GM12892 (cell line): ENCODE measurements at places on chromosomes 12 and 14.

GRCh38 chr12:68521848-68522502 lies 88.7 kb upstream of the RAP1B start:
- no peak for DNase-seq

- DNase-seq: no peak
Measured at GRCh38 chr14:71141701-71142374, 234.6 kb downstream of the PCNX1 start.

GRCh38 chr14:73829526-73830431 lies 21.9 kb upstream of the PTGR2 start:
- DNase-seq: no peak

DNA sequence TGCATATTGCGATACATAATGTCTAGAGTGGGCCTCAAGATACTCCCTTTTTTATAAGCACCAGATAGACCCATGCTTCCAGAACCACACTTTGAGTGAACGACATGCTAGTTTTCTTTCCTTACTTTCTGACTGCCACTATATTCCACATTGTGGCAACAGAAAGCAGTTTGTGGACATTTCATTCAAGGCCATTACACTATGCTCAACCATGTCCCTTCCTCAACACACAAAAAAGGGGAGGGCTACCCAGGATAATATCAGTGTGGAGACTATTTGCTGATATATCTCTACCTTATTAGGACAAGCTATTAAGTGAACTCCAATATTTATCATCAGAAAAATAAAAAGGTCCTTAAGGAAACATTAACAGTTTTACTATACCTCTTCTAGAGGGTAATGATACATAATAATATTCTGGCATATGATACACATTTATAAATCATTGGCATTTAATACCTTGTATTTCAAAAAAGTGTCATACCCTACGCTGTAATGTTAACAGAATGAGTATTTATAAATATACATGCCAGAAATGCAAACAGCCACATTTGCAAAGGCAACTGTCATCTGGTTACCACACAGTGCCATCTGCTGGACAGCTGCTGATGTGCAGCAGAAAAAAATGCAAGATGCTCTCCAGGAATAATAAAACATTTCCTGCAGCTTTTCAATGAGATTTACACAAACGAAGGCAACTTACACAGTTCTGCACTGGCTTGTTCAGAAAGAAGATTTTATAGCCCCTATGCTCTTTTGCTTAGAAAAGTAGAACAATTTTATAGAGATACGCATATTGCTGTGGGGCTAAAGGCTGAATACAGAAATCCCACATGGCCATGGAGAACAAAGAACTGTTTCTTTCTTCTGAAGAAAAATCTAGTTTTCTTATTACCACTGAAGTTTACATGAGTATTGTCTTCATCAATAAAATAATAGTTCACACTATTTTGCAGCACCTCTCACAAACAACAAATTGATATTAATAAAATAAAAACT lies 182.2 kb upstream of the GRIP1 start:
- DNase-seq: no peak

- no peak for DNase-seq
Measured at GRCh38 chr12:49292729-49293055, 2.3 kb upstream of the PRPH start.

DNA sequence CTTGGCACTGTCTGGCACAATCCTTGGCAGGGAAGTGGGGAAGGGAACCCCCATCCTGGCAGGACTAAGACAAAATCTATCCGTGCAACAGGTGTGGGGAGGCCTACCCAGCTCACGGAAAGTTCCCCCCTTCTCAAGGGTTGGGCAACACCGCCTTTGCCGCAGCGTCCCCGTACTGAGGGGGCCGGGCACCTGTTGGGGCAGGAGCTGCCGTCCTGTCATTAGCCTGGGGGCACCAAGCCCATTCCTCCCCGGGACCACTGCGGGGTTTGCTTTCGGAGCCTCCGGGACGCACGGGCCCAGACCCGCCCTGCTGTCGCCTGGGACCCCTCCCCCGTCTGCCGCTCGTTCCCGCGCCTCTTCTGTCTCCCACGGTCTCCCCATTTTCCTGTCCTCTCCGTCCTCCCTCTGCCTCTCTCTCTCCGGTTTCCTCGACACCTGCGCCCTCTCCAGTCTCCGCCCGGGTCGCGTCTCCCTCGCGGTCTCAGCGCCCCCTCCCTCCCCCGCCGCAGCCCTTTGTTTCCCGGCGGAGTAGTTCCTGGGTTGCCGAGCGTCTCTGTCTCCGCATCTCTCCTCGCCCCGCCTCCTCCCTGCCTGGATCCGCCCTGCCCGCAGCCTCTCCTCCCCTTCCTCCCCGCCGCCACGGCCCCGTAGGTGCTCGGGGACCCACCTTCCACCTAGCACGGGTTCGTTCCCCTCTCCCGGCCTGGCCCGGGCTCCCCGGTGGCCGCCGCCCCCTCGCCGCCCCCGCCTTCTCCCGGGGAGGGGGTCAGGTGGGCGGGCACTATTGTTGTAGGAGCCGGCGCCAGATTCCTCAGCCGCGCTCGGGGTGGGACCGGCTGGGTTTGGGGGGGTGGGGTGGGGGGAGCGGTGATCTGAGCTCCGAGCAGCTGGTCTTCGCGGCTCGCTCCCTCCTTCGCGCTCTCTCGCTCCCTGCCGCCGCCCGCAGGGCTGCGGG lies at the start of gene CACNB3:
Gene CACNB3, plus strand, starts transcription at position 624 of the 958 bp plus-strand sequence. CDS start 434 bp downstream, outside the sequence.
- DNase-seq: peak; percentile 64

DNA sequence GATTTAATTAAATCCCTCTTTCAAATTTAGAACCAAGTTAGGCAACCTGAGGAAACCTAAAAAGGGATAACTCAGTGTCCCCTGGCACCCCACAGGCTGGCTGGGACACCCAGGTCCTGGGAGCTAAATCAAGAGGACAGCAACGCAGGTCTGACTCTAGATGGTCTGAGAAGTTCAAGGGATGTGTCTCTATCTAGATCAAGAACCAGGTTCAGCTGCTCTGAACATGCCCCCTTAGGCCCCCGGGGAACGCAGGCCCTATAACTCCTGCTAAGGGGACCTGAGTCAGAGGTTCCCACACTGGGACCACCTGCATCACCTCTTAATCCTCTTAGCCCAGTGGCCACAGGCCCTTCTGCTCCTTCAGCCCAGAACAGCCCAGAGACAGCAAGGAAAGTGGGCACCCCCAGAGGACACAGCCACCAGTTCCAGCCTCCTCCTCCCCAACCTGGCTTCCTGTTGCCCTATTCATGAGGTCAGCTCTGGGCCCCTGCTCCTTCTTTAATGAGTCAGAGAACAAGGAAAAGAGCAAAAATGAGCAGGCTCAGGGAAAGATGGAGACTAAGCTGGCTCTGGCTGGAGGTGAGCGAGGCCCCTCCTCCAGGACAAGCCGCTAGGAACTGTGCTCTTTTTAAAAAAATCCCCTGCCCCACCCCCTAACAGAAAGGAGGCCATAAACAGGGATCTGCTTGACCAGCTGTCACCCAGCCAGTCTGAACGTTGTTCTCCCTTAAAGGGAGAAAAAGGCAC lies 10.8 kb downstream of the PITPNM2 start:
- no peak for DNase-seq

GRCh38 chr14:59585891-59586554 lies 9.4 kb upstream of the CCDC175 start:
- no peak for DNase-seq

GRCh38 chr14:55306938-55307589 lies 35.8 kb downstream of the FBXO34 start:
- no peak for DNase-seq

DNA sequence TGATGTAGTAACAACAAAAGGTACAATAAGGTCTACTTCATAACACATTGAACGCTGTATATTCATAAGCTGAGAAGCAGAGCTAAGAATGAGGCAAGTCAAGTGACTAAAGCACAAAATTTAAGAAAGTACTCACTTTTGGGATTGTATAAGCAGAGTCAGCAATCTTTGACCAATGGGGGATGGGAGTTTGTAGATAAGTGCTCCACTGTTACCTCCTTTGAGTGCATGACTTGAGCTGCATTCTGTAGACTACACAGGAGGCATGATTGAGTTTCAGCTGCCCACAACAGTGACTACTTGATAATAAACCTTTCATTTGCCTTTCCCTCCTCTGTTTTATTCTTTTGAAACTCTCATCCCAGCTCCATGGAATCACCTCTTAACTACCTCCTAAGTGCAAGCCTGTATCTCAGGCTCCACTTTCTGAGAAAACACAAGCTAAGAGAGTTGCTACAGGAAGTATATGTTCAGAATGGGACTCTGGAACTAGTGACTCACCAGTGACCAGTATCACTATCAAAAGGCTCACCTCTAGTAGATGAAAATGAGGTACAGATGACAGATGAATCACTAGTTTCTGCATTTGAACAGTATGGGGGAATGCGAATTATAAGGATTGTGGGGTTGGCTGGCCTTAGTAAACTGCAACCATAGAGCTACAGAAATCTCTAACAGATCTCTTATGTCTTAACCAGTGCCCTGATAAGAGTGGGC lies 49.2 kb downstream of the SLC35F4 start:
- no peak for DNase-seq

DNA sequence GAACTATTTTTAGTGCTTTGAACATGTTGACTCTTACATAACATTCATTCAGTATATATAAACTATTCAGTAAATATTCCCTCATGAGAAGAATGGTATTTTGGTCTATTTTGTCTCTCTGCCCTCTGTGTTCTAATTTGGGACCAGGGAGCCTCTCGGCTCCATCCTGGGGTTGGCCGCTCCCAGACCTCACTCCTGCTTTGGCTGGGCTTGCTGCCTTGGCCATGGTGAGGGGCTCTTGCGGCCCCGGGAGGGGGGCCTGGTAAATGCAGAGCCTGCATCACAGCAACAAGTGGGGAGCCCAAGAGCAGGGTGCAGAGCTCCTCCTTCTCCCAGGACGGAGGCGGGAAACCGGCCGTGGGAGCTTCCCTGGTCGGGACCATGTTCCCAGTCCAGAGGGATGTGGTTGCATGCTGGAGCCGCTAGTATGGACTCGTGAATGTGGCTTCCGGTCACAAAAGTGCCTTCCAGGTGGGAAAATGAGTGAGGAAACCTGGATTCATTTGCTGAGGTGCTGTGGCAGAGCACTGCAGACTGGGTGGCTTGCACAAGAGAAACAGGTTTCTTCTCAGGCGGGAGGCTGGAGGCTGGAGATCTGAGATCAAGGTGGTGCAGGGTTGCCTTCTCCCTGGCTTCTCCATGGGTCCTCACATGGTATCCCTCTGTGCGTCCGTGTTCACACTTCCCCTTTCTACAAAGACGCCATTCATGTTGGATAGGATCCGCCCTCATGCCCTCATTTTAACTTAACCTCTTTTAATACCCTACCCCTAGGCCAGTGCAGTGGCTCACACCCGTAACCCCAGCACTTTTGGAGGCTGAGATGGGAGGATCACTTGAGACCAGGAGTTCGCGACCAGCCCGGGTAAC lies 250.2 kb downstream of the CACNA1C start:
- DNase-seq: no peak

- DNase-seq: no peak
Measured at GRCh38 chr12:104340177-104340576, 36.6 kb downstream of the EID3 start.

DNA sequence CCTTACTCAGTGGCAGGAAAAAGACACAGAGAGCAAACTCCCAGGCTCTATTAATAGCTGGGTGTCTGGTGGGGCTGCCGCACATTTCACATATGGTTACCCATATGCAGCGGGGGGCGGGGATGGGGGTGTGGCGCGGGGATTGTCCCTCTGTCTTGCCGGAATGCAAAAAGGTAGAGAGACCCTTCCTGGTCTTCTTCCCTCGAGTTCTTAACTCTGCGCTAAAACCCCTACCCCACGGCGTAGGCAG lies 1.7 kb downstream of the PRMT8 start:
- DNase-seq: no peak

- no peak for DNase-seq
Measured at GRCh38 chr12:122107261-122107660, 28.7 kb downstream of the MLXIP start.

- no peak for DNase-seq
Measured at GRCh38 chr12:805022-805632, 52.7 kb downstream of the WNK1 start.

DNA sequence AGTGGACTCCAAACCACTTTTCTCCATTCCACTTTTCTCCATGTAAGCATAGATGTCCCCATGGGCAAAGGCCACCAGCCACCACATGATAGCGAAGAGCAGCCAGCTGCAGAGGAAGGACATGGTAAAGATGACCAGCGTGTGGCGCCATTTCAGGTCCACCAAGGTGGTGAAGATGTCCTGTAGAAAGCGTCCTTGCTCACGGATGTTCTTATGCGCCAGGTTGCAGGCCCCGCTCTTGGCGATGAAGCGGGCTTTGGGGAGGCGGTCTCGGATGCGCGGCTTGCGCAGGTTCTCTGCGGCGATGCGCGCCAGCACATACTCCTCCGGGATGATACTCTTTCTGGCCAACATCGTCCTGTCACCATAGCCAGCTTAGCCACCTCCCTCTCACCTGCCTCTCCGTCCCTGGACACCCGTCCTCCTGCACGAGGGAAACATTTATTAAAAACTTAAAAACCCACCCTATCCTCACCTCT lies 1.2 kb downstream of the KCNJ8 start:
- no peak for DNase-seq

- DNase-seq: no peak
Measured at GRCh38 chr12:62192903-62193250, 67.3 kb upstream of the USP15 start.

- peak; percentile 65 for DNase-seq
Measured at GRCh38 chr12:113185180-113186032, at the start of the genes DDX54 and RITA1. DDX54 (minus strand) TSS chr12:113185478; CDS start chr12:113185451, 27 bp downstream. RITA1 (plus strand) TSS chr12:113185721; CDS start chr12:113186747, 1,026 bp downstream.

DNA sequence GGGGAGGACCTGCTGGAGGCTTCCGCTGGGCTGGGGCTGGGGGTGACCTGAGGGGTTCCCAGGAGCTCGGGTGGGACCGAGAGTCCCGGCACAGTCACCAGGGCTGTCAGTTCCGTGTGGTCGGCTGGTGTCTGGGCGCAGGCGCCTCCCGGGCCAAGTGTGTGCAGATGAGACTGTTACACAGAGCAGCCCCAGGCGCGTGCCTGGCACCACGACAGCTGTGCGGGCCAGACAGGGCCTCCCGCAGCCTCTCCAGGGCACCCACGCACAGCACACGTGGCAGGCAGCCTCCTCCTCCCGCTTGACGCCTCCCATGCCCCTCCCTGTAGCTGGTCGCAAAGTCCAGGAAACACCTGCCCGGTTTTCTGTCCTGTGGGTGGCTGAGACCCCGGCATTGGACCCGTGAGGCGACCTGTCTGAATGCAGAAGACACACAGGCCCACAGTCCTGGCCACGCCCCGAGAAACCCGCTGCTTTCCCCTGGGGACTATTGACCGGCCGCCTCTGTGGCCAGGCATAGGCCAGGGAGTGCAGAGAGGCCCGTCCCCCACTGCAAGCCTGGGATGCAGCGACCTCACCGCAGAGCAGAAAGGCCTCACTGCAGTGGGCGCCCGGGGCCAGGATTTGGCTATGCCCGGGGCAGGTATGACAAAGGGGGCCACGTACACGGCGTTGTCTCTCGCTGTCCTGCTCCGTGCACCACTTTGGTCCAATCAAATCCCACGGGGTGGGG lies 12.1 kb upstream of the GALNT9 start:
- DNase-seq: no peak

- no peak for DNase-seq
Measured at GRCh38 chr12:68350753-68351152, 18.6 kb upstream of the MDM1 start.

DNA sequence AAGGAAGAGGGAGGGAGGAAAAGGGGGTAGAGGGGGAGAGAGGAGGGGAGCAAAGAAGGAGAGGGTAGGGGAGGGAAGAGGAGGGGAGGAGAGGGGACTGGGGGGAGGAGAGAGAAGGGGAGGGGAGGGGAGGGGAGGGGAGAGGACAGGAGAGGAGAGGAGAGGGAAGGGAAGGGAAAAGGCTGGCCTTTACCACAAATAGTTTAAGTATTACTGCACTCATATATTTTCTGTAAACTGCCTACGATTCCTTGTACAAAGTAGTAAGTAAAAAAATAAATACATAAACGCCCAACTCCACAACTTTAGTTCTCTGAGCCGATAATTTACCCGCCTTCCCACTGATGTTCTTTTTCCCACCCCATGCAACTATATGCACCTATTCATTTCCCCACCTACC lies 23.7 kb upstream of the RERG start:
- no peak for DNase-seq
